ENCODE measurements at places on chromosomes 13 and 19.

- no peak for DNase-seq
These were observed 12.8 kb downstream of the SMAD9 start for GRCh38 chr13:36907266-36907665.

DNA sequence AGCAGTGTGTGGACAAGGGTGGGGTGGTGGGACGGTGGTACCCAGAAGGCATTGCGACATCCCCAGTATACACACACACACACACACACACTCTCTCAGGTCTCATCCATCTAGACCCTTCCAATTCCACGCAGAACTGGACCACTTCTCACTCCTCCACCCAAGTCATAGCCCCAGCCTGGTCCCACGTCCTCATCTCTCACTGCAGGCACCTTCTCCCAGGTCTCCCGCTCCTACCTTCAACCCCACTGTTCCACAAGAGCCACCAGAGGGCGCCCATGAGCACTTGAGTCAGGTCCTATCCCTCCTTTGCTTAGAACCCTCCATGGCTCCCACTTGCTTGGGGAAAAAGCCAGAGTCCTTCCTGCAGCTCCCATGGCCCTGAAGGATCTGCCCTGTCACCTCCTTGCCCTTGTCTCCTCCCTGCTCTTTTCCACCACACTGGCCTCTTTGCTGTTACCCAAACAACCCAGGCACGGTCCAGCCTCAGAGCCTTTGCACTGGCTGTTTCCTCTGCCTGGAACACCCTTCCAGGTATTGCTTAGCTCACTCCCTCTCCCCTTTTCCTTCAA, 62.6 kb downstream of the IER2 start:
- DNase-seq = peak; percentile 70

DNA sequence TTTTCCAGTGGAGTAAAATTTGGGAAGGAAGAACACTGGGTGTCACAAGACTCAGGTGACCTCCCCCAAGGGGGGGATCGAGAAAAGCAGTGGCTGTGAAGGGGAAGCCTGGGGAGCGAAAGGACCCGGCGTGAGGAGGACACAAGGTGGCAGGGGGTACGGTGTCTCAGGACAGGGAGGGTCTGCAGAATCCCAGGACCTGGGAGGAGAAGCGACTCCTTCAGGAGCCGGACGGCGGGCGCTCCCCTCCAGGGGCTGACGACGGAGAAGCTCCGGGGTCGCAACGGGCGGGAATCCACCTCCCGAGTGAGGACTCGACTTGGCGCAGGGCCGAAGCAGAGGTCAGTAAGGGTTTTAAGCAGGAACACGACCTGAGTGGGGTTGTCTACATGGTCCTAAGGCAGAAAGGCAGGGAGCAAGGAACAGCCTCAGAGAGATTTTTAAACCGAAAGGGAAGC, 529 bp downstream of the ZNF836 start:
- no peak for DNase-seq

- no peak for DNase-seq
These were observed 1026.1 kb upstream of the MIR17HG start for GRCh38 chr13:90321281-90321931.

GRCh38 chr19:45508861-45509691, 1.8 kb downstream of the VASP start:
- no peak for DNase-seq
